ENCODE measurements at places on chromosomes 3 and 15. TPM values are rescaled to one million over a fixed set of nuclear protein-coding genes. Genes with fewer than 3 reads are reported as not detected.

DNA sequence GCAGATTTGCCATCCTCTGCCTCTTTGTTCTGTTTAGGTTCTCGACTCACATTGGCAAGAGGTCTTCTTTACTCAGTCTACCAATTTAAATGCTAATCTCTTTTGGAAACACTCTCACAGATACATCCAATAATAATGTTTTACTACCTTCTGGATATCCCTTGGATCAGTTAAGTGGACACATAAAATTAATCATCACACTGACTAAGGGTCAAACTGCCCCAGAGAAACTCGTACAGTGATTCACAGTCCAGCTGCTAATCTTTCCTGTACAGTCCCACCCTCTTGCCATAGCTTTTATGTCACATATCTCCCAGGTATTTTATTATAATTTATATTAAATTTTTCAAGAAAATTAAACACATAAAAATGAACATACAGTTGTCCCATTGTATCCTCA, 360.8 kb upstream of the RGMA start:
- no peak for DNase-seq
- no peaks in the 10 kb centered on the region for H3K4me1 ChIP-seq
- no peak overlapping the region for H3K4me3 ChIP-seq
- no peak overlapping the region for H3K27ac ChIP-seq

- peak; percentile 79 for DNase-seq
- no peak overlapping the region for H3K4me3 ChIP-seq
- peaks cover 4% of the 10 kb centered on the region for H3K4me1 ChIP-seq
Measured at GRCh38 chr15:74312445-74313007, 54.9 kb downstream of the CYP11A1 start.

GRCh38 chr3:189792046-189792929, 161.1 kb downstream of the TP63 start:
- no peak overlapping the region for H3K4me3 ChIP-seq
- H3K36me3 ChIP-seq: no peaks in the 10 kb centered on the region
- no peak overlapping the region for H3K27ac ChIP-seq
- DNase-seq: no peak

Gene MINAR1
- polyA plus RNA-seq: 0.35 TPM

Gene GRAMD1C
- polyA plus RNA-seq: 1.3 TPM

- H3K4me1 ChIP-seq: no peaks in the 10 kb centered on the region
- no peaks in the 10 kb centered on the region for H3K36me3 ChIP-seq
- H3K27ac ChIP-seq: no peak overlapping the region
- DNase-seq: no peak
- no peak overlapping the region for H3K4me3 ChIP-seq
Measured at GRCh38 chr15:87131067-87131466, 1051.4 kb downstream of the AGBL1 start.

Gene CYP11A1
- 0.08 TPM for polyA plus RNA-seq

Gene MAP1A
- polyA plus RNA-seq: 5.3 TPM

GRCh38 chr3:85574006-85574705, 615.4 kb downstream of the CADM2 start:
- no peaks in the 10 kb centered on the region for H3K36me3 ChIP-seq
- no peak overlapping the region for H3K4me3 ChIP-seq
- H3K4me1 ChIP-seq: no peaks in the 10 kb centered on the region
- DNase-seq: no peak

DNA sequence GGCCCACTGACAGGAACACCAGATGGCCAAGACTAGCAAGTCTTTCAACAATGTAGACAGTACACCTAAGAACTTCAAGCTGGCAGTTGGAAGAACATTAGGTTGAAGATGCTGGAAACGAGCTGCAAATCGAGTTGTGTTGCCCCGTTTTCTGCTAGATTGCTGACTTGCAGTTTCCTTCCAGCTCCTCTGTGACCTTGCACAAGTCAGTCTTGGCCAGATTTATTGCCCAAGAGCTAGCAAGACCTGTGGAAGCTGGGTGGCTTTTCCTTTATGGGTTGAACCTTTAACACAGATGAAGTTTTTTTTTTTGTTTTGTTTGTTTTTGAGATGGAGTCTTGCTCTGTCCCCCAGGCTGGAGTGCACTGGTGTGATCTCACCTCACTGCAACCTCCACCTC, 2.9 kb upstream of the RBM6 start:
- H3K27ac ChIP-seq: no peak overlapping the region
- DNase-seq: no peak
- H3K4me3 ChIP-seq: no peak overlapping the region
- no peaks in the 10 kb centered on the region for H3K27me3 ChIP-seq

DNA sequence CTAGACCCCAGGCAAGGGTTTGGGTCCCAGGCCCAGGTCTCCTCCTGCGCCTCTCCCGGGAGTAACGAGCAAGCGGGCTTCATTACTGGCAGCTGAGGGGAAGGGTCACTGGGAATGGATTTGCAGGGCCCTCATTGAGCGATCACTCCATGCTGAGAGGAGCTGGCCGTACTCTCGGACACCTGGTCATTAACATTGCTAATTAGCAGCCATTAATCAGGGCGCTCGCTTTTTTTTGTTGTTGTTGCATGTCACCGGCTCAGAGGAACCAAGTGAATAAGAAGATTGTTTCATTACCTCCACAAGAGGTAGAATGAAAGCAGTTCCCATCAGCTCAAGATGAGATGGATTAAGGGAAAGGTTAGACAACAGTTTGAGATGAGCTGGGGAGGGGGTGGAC, 293.0 kb upstream of the ATP11B start:
- H3K36me3 ChIP-seq: no peaks in the 10 kb centered on the region
- no peak overlapping the region for H3K27ac ChIP-seq
- H3K4me1 ChIP-seq: no peaks in the 10 kb centered on the region
- DNase-seq: no peak
- no peaks in the 10 kb centered on the region for H3K27me3 ChIP-seq

DNA sequence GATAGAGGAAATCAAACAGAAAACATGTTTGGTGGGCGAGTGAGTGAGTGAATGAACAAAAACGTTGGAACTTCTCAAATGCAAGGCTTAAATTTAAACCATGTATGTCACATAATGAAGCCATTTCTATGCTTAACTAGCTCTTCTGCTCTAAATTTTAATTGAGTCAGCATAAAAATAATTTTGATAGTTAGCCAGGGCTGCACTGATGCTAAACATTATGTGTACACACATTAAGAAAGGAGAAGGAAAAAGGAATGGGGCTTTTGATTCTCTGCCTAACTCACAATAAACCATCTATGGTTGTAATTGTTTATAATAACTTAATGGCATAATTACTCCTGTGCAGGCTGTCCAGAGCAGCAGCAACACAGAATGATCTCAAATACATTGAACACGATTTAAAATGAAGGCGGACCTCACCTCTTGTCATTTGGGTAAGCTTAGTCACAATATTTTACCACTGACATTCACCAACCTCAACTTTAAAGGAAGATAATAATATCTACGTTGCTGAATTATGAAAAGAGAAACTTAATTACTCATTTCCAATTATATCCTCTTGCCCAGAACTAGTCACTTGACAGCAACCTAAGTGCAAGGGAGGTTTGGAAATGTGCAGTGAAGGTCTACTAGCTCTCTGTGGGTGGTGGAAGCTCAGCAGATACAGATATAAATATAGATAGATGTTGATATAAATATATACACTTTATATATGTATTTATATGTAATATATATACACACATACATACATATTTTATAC, 318.4 kb upstream of the TRIM42 start:
- H3K4me3 ChIP-seq: no peak overlapping the region
- no peak overlapping the region for H3K27ac ChIP-seq
- H3K4me1 ChIP-seq: no peaks in the 10 kb centered on the region
- no peaks in the 10 kb centered on the region for H3K36me3 ChIP-seq
- DNase-seq: no peak

Gene CD80
- not detected for polyA plus RNA-seq

Gene ASB14
- not detected for polyA plus RNA-seq

Gene SHC4
- polyA plus RNA-seq: 1.9 TPM

Gene SYNPR
- polyA plus RNA-seq: not detected

DNA sequence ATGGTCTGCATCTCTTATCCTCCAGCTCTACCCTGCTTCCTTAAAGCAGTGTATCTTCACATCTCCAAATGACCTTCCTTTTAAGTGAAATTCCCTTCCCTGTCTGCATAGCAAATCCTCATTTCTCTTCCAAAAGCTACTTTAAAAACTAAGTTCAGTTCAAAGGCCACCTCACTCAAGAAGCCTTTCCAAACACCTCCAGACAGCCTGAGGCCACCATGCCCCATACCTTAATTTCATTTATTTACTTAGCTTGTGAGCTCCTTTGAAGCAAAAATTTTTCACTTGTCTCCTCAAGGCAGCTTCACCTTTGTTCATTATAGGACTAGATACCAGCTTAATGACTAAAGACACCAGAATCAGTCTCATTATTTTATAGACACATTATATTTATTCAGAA, 39.4 kb downstream of the PIGB start:
- H3K36me3 ChIP-seq: peaks cover 7% of the 10 kb centered on the region
- no peak for DNase-seq
- no peak overlapping the region for H3K27ac ChIP-seq
- no peak overlapping the region for H3K4me3 ChIP-seq

Gene MYZAP
- polyA plus RNA-seq: 0.07 TPM

GRCh38 chr3:43410592-43410991, 124.3 kb downstream of the SNRK start:
- no peak overlapping the region for H3K4me3 ChIP-seq
- H3K36me3 ChIP-seq: no peaks in the 10 kb centered on the region
- H3K27ac ChIP-seq: no peak overlapping the region
- no peaks in the 10 kb centered on the region for H3K4me1 ChIP-seq
- H3K27me3 ChIP-seq: no peaks in the 10 kb centered on the region
- DNase-seq: no peak

- no peak overlapping the region for H3K27ac ChIP-seq
- H3K4me1 ChIP-seq: peaks cover 7% of the 10 kb centered on the region
- no peak overlapping the region for H3K4me3 ChIP-seq
- DNase-seq: no peak
Measured at GRCh38 chr3:193236599-193236998, 4.4 kb upstream of the PLAAT1 start.

- no peak overlapping the region for H3K4me3 ChIP-seq
- no peak overlapping the region for H3K27ac ChIP-seq
- H3K36me3 ChIP-seq: no peaks in the 10 kb centered on the region
- H3K4me1 ChIP-seq: peaks cover 55% of the 10 kb centered on the region
Measured at GRCh38 chr3:58044691-58045483, 36.7 kb downstream of the FLNB start.

GRCh38 chr3:121885386-121885785, 8.8 kb upstream of the SLC15A2 start:
- no peaks in the 10 kb centered on the region for H3K4me1 ChIP-seq
- H3K27ac ChIP-seq: no peak overlapping the region
- H3K27me3 ChIP-seq: no peaks in the 10 kb centered on the region

Gene ITGA11
- polyA plus RNA-seq: 0.52 TPM

- no peak for DNase-seq
- no peaks in the 10 kb centered on the region for H3K36me3 ChIP-seq
- no peaks in the 10 kb centered on the region for H3K4me1 ChIP-seq
- no peak overlapping the region for H3K4me3 ChIP-seq
- no peaks in the 10 kb centered on the region for H3K27me3 ChIP-seq
Measured at GRCh38 chr3:166582236-166582635, 745.0 kb upstream of the BCHE start.

Gene DGKG
- 0.12 TPM for polyA plus RNA-seq

Gene ALPK3
- 0.16 TPM for polyA plus RNA-seq

- H3K4me3 ChIP-seq: no peak overlapping the region
- no peaks in the 10 kb centered on the region for H3K4me1 ChIP-seq
- no peak overlapping the region for H3K27ac ChIP-seq
- H3K27me3 ChIP-seq: no peaks in the 10 kb centered on the region
Measured at GRCh38 chr3:94643400-94643799, 580.5 kb downstream of the NSUN3 start.

DNA sequence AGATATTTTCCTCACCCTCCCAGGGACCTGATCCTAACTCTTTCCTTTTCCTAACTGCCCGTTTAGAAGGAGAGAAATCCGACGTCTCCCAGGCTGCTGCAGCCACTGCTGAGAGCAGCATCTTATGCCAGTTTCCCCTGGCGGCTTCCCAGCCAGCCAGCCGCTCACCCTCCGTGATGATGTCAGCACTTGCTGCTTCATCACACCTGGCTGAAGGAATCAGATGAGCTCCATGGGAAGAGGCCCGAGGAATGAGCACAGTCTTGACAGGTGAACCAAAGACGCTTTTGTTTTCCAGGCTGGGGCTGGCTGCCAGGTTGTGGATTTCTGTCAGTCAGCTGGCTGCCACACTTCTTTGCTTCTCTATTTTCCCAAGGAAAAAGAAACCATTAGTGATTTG, 445.1 kb upstream of the RBMS3 start:
- no peak overlapping the region for H3K4me3 ChIP-seq
- no peak overlapping the region for H3K27ac ChIP-seq
- H3K27me3 ChIP-seq: no peaks in the 10 kb centered on the region
- no peaks in the 10 kb centered on the region for H3K4me1 ChIP-seq

Gene GXYLT2
- polyA plus RNA-seq: 9.3 TPM

DNA sequence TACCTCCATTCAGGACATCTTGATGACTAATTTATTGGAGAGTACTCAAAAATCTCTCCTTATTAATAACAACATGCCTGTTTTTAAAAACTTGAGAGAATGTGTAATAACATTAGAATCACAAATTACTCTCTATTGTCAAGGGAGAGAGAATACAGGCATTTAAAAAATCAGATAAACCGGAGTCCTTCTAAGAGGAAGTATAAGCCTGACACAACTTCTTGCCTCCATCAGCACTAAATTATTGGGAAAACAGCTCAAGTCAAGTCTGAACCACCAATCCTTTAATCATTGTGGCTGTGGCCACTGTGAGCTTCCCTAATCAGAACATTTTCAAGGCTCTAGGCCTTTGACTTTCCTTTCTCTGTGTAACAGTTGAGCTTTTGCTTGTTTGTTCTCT, 38.0 kb downstream of the SSR3 start:
- H3K27ac ChIP-seq: peak overlapping the region; percentile 49
- H3K27me3 ChIP-seq: no peaks in the 10 kb centered on the region
- H3K4me1 ChIP-seq: no peaks in the 10 kb centered on the region
- no peak overlapping the region for H3K4me3 ChIP-seq
- no peak for DNase-seq
- H3K36me3 ChIP-seq: peaks cover 46% of the 10 kb centered on the region

Gene PPARG
- 2.8 TPM for polyA plus RNA-seq

DNA sequence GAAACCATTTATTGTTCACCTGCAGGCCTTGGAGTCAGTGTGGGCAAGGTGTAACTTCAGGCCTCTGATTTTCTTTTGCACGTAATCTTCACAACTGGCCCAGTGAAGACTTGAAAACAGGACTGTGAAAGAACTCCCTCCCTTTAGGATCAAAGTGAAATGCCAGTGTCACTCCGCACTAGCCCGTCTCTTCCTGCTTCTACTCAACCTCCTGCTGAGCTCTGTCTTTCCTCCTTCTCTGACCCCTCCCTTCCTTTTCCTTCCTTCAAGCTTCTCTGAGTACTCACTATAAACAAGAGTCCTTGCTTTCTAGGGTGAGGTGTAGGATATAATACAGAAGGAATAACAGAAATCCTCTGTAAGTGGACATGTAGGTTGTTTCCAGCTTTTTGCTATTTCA, 28.5 kb downstream of the TMEM41A start:
- DNase-seq: no peak
- H3K4me3 ChIP-seq: no peak overlapping the region
- H3K36me3 ChIP-seq: no peaks in the 10 kb centered on the region

- DNase-seq: no peak
- H3K27me3 ChIP-seq: no peaks in the 10 kb centered on the region
- H3K27ac ChIP-seq: no peak overlapping the region
- peaks cover 15% of the 10 kb centered on the region for H3K36me3 ChIP-seq
- H3K4me1 ChIP-seq: no peaks in the 10 kb centered on the region
Measured at GRCh38 chr15:100926971-100927756, 8.0 kb downstream of the LRRK1 start.

All from SK-N-SH (cell line).